DMS153 (cell line): ENCODE measurements at places on chromosomes 3 and 15.

GRCh38 chr3:184601576-184602371, 40.2 kb downstream of the EPHB3 start:
- no peak for DNase-seq

- DNase-seq: no peak
These were observed 126.7 kb upstream of the UBE2E2 start for GRCh38 chr3:23076437-23076836.

DNA sequence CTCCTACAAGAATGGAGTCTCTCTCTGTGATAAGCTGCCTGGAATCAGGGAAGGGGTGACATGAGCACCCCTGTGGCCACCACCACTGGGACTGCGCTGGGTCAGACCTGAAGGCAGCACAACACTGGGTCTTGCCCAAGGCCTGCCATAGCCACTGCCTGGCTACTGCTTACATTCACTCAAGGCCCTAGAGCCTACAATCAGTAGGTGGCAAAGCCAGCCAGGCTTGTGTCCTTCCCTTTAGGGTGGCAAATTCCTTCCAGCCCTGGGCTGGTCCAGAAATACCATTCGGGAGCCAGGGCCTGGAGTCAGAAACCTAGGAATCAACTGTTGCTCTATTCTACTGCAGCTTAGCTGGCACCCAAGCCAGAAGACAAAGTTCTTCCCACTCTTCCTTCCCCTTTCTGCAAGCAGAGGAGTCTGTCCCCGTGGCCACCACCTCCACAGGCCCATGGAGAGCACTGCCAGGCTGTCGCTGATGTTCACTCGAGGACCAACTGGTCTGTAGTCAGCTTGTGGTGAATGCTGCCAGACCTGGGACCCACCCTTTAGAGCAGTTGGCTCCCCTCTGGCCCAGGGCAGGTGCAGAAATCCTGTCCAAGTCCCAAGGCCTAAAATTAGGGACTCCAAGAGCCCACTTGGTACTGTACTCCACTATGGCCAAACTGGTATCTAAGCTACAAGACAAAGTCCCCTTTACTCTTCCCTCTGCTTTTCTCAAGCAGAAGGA, 307.4 kb downstream of the THSD4 start:
- no peak for DNase-seq

- DNase-seq: no peak
These were observed 247.7 kb upstream of the GADL1 start for GRCh38 chr3:31142139-31142538.

GRCh38 chr3:117047951-117048705, 338.5 kb downstream of the TUSC7 start:
- no peak for DNase-seq

DNA sequence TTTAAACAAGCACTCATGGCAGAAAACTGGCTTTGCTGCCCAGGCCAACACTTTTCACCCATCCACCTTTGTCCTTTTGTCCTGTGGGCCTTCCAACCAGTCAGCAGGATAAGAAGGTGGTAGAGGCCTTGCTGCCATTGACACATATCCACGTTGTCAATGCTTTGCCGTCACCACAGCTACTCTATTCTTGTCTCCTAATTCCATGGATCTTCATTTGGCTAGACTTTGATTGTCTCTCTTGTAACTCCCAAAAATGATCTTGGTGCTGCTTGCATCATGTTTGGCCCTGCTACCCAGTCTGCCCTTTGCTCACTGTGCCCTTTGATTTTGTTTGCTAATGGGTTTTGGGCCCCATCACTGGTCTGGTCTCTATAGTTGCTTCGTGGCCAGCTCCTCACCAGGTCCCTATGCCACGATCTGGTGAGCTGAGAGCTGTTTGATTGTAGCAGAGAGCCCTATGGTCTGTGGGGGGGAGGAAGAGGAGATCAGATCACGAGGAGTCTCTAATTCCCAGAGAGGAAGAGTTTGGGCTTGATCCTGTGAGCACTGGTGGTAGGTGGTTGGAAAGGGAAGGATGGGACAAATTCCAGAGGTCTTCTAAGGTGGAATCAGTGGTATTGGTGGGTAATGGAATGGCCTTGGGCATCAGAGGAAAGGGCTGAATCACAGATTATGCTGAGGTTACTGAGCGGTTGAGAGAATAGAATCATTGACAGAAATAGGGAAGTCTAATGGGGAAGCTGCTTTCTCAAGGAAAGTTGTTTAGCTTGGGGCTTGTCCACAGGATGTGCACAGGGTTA, 40.3 kb downstream of the ABHD2 start:
- DNase-seq: no peak

DNA sequence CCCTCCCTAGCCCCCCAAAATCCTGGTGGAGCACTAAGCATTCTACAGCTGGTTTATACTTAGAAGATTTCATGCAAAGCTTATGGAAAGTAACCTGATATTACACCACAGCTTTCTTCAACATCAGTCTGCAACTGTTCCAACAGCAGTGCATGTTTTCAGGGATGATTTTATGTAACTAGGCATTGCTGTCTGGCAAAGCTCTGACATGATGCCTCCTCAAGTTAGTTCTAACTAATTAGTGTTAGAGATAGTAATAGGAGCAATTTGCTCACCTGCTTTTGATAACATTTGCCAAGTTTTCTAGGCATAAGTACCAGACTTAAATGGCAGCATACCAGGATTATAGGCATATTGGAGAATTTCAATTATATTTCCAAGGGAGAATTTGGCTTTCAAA, 330.3 kb upstream of the SGO1 start:
- no peak for DNase-seq

DNA sequence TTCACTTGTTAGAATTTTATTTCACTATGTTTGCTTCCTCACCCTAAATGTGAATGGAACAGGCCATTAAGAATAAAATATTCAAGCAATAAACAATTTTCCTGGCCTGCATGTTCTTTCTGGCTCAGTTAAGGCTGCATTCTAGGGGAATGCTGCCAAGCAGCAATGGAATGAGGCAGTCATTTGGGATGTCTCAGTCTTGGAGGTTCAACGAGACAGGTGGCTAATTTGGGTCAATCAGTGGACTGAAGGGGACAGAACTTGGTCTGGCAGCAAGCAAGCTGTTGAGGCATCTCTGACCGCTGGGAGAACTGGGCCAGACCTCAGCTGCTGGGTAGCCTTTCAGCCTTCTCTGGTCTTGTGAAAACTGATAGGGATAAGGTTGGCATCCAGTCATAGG, 241.6 kb downstream of the NLGN1 start:
- DNase-seq: no peak

- DNase-seq: no peak
These were observed 90.3 kb upstream of the FAM174B start for GRCh38 chr15:92745845-92746271.

GRCh38 chr3:46298871-46299607, 54.9 kb upstream of the CCR2 start:
- no peak for DNase-seq

GRCh38 chr3:73559749-73560148, 65.0 kb downstream of the PDZRN3 start:
- no peak for DNase-seq

DNA sequence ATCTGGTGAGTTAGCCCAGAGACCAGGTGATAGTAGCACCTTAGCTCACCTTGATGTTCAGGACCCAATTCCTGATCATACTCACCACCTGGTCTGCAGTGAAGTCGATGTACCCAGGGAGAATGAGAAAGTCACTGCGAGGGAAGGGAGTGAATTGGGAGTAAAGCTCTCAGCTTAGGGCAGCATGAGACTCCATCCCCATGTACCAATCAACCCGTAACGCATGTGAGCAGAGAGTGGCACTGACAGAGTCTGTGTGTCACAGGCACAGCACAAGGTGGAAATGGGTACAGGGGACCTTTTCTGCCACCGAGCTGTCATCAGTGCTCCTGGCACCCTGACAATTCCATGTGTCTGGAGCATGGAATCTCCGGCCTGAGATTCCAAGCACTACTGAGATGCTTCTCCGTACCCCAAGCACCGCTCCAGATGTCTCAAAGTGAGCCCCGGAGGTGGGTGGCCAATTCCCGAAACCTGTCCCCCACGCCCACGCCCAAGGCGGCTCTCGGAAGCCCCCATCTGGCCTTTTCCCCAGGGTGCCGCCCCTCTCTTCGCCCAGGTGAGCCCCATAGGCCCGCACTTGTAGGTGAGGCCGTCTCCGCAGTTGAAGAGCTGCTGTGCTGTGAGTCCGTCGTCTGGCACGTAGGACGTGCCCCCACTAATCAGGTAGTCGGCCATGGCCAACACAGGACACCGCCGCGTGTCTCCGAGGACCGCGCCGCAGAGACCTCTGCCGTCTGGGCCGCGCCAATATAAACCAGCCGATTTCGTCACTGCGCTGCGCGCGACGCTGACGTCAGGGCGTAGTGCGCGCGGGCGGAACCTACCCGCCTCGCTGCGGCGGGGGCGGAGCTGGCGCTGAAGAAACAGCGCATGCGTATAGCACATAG, at the start of gene IMPDH2:
Gene IMPDH2 (minus strand): TSS at position 726 of the 890 bp plus-strand sequence. CDS start 48 bp downstream, at position 678.
- peak; percentile 65 for DNase-seq

DNA sequence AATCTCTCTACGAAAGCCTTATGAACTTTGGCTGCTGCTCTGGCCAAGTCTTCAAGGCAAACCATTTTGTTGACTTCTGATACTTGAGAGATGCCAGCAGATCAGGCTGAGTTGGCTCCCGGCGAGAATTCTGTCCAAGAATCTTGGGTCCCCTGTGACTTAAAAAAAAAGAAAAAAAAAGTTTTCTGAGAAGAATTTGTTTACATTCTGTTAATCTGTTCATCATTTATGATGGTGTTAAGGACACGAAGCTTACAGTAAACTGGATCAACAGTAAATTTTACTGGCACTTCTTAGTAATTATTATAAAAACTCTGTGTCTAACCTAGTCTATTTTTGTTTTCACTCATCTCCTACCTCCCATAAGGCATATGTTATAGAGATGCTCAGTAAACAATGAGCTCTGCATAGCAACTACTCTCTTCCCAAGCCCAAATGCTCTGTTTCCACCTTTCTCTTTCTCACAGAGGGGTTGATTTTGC, 320.9 kb upstream of the RASGRP1 start:
- no peak for DNase-seq

GRCh38 chr15:22224241-22224671, 143.9 kb downstream of the OR4M2 start:
- DNase-seq: no peak

- DNase-seq: peak; percentile 9
These were observed 748.8 kb upstream of the CCDC54 start for GRCh38 chr3:106628407-106628806.

- no peak for DNase-seq
These were observed 32.4 kb upstream of the SPPL2A start for GRCh38 chr15:50797926-50798325.

GRCh38 chr3:10407361-10407760, 86.4 kb upstream of the SEC13 start:
- no peak for DNase-seq

GRCh38 chr15:49083401-49084284, 37.4 kb upstream of the SECISBP2L start:
- DNase-seq: no peak

DNA sequence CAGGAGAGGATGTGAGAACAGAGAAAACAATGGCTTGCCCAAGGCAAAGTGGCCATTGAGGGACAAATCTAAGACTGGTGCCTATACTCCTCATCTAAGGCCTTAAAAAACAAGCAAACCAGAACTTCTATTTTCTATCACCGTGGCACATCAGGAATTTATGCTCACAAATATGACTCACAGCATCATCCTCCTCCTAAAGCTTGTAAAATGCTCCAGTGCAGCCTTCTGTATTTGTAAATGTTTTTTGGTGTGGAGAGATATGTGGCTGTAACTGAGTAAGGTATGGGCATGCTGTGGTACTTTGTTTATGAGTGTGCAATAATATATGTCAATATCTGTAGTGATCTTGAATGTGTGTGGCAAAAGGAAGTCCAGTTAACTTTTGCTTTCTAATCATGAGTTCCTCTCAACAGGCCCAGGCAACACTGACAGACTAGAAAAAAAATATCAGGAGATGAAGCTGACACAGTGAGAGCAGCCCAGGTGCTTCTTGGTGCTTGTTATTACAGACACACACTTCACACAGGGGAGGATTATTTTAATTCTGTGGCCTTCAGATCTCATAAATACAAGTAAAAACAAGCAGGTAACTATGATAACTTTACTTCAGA, 60.3 kb downstream of the CTNNB1 start:
- no peak for DNase-seq

DNA sequence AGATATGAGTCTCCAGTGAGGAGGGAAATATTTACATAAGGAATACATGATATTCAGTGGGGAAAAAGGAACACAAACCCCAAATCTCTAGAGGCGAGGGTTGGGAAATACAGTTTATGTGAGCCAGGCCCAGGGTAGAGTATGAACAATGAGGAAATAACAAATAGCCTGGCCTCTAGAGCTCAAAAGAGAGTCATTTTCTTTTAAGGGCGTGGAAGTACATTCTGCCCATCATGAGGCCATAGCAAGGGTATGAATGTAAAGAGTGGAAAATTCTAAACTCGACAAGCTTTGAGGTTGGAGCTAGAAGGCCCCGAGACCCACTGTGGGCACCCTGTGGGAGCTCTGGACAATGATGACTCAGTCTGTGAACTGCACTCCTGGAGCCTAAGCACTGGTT, 27.8 kb upstream of the IGF2BP2 start:
- DNase-seq: no peak

- no peak for DNase-seq
These were observed 50.0 kb downstream of the RLBP1 start for GRCh38 chr15:89171136-89172072.

GRCh38 chr3:46297658-46298423, 55.6 kb downstream of the CCR3 start:
- no peak for DNase-seq
